Caki2 (cell line): ENCODE measurements at places on chromosomes 5 and 9.

GRCh38 chr5:10199692-10200091 is 50.0 kb downstream of the ATPSCKMT start:
- DNase-seq = no peak

- DNase-seq = peak; percentile 27
These were observed 8.6 kb upstream of the OXCT1 start for GRCh38 chr5:41878643-41879478.

DNA sequence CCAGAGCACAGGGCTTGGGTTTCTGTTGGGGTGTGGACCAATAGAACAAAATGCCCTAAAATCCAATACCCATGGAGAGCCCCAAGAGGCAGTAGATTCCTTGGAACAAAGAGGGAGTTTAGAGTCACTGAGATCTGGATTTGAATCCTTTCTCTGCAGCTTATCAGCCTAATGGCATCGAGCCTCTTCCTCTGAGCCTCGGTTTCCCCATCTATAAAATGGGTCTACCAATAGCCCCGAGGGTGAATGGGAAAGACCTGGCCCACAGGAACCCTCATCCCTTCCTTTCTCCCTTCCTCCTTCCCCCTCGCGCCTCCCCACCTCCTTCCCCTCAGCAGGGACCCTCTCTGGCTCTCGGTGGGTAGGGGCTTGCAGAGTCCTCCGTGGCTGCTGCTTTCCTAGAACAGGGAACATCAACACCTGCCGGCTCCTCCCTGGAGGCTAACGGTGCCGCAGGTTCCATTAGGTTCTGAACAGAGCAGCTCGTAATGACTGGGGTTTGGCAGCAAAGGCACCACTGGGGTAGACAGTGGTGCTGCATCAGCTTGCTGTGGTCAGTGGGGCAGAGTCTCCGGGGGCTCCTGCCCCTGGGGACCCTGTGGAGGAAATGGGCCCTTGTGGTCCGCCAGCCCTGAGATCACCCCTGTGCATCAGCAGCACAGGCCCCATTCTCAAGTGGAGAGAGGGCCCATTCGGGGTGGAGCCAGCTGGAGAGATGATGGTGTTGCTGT is 40.3 kb downstream of the NEK6 start:
- no peak for DNase-seq

DNA sequence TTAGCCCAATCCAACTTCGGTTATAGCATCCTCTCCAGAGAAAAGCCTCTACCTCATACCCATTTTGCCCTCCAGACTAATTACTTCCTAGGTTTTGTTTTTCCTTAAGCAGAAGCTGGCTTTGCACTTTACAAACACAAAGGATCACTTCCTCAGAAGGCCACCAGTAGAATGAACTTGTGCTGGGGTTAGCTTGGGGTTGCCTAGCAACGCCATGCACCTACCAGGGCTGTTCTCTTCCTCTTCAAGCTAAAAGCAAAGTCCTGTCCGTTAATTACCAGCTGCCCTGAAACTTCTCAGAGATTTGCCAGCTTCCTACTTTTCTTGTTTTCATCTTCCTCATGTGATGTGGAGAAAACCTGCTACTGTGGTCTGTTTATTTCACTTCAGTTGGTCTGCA is 132.0 kb upstream of the WWC1 start:
- no peak for DNase-seq

DNA sequence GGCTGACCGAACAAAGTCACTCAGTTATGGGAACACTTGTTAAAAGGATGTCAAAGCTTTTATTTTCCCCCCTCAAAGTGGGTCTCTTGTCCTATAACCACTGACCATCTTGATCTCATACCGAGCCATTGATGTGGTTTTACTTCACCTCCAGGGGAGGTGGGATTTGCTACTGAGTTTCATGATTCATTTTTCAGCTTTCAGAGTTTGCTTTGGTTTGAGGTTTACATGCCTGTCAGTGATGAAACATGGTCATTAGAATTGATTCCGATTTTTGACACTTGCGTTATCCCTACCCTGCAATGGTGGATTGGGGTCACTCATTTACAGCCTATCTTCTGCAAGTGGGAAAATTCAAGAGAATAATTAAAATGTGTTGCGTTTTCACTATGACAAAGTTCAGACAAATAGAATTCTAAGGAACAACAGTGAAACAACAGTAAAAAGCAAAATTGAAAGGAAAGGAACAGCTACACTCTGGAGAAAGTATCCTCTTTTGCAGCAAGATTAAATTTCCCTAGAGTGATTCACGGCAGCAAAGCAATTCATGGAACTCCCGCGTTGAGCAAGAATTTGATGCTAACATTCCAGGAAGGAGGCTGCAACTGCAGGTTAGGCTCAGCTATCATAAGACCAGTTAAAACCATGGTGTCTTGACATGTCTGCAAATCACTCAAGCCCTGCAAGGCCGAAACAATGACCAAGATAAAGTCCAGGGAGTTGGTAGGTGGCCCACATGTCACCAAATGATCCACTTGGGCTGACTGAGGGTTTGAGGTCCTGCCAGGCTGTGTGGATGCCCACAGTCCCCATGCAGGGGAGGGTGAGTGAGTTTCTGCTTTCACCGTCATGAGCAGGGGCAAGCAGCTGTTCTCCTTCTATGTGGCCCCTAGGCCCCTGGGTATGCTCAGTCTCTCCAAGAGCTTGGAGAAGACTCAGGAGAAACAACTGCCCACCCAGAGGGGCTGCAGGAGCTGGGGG is 9.4 kb downstream of the GADD45G start:
- no peak for DNase-seq

DNA sequence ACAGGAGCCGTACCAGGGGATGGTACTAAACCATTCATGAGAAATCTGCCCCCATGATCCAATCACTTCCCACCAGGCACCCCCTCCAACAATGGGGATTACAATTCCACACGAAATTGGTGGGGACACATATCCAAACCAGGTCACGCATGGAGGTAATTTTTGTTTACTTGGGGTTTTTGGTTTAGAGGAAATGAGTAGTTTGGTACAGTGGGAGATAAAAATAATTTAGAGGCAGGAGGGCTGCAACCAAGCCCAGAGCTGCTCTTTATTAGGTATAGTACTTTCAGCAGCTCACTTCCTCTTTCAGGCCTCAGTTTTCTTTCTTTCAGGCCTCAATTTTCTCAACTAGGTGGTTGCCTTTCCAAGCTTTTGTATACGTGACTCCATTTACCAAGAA is 23.2 kb downstream of the PRUNE2 start:
- DNase-seq = no peak

DNA sequence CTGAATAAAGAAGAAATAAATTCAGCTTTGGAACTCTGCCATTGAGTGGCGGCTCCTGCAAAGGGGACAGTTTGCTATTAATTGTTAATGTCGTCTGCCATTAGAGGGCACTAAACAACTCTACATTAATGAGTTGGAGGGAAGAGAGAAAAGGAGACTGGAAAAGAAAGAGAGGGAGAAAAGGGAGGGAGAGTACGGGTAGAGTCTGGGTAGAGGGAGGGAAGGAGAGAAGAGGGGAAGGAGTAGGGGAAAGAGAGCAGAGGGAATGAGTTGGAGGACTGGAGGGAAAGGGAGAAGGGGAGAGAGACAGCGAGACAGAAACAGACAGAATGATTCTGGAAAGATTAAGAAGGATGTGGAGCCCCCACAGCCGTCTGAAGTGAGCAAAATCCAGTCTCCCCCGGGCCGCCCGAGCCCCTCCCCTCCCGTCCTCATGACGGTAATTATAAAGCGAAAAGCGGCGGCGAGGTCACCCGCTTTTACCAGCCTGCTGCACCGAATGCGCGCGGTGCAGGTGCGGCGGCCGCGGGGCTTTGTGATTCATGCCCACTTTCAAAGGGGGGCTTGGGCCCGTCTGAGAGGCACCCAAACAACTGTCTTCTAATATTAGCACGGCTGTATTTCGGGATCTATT is 1.9 kb upstream of the FST start:
- peak; percentile 55 for DNase-seq

DNA sequence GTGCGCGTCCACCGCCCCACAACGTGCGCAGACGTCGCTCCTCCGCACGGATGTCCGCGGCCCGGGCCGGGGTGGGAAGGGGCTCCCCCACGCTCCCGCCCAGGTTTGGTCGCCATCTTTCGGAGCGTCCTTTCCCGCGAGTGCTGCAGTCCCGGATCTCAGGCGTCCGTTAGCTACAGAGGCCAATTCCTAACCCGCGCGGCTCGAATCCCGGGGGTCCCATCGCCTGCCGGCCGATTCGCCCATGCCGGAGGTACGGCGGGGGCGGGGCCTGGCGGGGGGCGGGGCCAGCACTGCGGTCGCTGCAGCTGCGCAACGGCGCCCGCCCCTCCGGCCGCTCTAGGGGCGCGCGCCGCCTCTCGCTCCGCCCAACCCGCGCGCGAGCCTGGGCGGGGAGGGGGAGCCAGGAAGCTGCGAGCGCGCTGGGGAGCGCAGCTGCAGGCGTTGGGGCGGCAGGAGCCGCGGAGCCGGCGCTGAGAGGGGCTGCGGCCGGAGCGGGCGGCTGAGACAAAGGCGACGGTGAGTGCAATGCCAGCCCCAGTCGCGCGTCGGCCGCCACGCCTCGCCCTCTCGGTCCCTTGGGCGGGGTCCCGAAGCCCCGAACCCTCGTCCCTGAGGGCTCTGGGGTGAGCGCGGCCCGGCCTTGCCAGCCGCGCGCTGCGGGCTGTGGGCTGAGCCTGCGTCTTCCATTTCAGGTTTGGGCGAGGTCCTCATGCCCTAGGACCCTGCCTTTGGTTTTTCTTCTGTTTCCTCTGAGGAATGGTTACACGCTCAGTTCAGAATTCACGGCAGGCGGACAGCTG is at the start of gene CDC42SE2:
Gene CDC42SE2, plus strand, starts transcription at position 406 of the 803 bp plus-strand sequence. CDS start 95,441 bp downstream, outside the sequence.
- peak; percentile 85 for DNase-seq

DNA sequence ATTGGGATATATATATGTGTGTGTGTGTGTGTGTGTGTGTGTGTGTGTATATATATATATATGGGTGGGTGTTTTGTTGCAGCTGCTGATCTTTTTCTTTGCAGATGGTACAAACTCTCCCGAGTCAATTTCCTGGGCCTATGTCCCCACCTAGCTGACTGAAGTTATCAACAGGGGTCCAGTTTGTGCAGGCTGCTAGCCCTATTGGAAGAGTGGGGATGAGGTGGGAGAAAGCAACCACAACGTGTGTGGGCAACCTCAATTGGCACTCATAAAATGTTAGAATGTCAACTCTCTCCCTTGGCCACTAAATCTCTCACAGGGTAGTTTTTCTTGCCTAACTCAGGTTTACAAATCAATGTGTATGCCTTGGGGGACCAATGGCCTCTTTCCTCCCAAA is 5.6 kb downstream of the NR4A3 start:
- DNase-seq = no peak

DNA sequence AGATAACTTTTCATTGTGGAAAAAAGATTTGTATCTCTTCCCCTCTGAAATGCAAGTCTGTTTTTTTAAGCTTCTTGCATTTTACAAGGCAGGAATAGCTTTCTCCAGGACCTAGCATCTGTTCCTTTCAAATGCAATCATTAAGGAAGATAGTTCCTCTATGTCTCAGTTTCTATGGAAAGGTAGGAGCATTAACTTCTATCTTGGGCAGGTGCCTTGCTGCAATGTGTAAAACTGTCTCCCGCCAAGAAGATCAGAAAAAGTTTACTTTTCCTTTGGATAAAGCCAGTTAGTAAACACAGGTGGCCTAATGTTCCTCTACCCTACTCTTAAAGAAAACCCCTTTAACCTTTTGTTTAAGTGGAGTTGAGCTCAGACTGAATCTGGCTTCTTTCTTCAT is 560.6 kb upstream of the CYLC2 start:
- no peak for DNase-seq

GRCh38 chr9:5025416-5025815 is 40.3 kb downstream of the JAK2 start:
- DNase-seq = no peak
